ENCODE measurements at places on chromosomes 16 and 17.

DNA sequence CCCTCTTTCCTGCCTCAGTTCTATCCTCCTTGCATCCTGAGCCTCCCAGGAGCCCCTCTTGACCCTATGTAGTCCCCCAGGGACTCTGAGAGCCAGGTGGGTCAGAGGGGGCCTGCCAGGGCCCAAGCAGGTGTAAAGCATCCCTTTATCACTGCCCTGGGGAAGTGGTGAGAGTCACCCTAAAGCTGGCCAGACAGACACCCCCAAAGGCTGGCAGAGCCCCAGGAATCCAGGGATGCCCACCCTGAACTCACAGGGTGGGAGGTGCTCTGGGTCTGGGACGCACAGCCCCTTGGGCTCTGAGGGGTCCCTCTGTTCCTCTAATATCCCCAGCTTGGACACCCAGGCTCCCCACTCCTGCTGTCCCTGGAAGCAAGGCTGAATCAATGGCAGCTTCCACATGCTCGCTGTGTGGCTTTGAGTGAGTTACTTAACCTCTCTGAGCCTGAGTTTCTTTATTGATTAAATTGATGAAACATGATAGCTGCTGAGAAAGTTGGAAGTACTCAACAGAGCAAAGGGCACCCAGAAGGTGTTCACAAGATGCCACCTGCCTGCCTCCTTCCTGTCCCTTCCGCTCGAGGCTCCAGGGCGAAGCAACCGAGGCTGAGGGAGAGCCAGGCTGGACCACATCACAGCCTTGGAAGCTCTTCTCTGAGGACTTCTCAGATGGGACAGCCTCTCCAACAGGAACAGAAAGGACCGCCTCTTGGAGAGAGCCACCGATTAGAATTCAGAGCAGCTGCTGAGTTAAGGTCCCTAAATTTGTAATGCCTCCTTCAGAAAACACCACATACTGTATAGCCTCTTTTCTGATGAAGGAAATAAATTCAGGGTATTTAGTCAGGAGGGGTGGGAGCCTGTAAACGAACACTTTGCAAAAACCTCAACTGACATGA is 67.1 kb upstream of the DOC2B start:
- DNase-seq, result no peak

- no peak for DNase-seq
Measured at GRCh38 chr17:72446525-72447250, 325.9 kb downstream of the SOX9 start.

DNA sequence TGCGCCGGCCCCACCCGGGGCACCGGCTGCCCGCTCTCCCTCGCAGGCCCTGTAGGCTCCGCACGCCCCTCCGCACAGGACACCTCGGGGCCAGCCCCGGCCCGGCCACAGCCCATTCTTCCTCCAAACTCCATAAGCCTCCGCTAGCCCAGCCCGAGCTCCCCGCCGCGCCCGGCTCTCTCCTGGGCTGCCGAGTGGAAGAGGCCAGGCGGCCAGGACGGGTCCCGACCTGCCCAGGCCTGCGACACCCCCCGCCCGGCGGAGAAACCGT is 397 bp downstream of the NCOR1 start:
- peak; percentile 62 for DNase-seq

DNA sequence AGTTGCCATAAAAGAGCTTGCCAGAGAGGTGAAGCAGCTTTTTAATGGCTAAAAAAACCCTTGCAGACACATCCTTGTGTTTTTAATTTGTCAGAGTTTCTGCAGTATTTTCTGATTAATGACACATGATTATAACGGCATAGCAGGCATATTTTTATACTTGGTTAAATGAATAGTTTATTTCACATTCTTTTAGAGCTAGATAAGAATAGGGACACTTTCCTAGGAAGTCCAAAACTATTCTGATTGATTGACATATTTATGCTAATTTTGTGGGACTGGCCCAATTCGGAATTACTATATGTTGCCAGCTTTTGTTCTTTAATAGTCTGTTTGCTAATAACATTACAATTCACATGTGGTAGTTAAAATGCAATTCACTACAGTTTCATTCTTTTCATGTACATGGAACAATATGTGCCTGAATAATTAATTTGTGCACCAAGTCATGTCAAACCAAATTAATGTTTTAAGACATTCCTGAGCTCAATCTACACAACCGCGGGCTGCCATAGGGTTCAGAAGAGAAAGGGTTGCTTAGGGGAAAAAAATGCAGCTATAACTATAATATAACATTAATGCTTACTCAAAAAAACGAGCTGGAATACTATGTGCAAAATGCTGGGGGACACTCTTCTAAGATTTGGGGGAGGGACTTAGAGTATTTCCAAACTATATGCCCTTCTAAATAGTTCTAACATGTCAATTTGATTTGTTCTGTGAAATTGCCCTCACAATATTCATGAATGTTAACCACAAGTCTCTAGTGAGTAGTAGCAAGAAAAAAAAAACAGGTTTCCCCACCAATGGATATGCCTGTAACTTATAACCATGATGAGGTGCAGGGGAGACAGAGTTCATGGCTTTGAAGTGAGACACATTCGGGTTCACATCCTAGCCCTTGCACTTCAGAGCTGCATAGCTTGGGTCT is 305.4 kb downstream of the CEP112 start:
- DNase-seq, result no peak

- DNase-seq, result peak; percentile 83
Measured at GRCh38 chr17:76537578-76538280, at the start of gene CYGB. Gene CYGB (minus strand): TSS chr17:76537709. CDS start chr17:76537542, 167 bp downstream.

- DNase-seq, result no peak
Measured at GRCh38 chr17:77269696-77270681, 129.2 kb downstream of the SEC14L1 start.

GRCh38 chr16:56643833-56644232 is 5.4 kb downstream of the MT1A start:
- DNase-seq, result no peak

GRCh38 chr17:82236142-82236971 is 7.5 kb downstream of the SLC16A3 start:
- peak; percentile 77 for DNase-seq

- no peak for DNase-seq
Measured at GRCh38 chr17:52357854-52358253, 199.3 kb upstream of the CA10 start.

- DNase-seq, result peak; percentile 19
Measured at GRCh38 chr16:3487521-3488410, 7.5 kb downstream of the C16orf90 start.

GRCh38 chr16:10685709-10686108 is 9.0 kb downstream of the TEKT5 start:
- DNase-seq, result no peak

- DNase-seq, result peak; percentile 76
Measured at GRCh38 chr16:67430977-67431774, at the start of gene HSD11B2. Gene HSD11B2 (plus strand): TSS chr16:67431121. CDS start chr16:67431249, 128 bp downstream.

DNA sequence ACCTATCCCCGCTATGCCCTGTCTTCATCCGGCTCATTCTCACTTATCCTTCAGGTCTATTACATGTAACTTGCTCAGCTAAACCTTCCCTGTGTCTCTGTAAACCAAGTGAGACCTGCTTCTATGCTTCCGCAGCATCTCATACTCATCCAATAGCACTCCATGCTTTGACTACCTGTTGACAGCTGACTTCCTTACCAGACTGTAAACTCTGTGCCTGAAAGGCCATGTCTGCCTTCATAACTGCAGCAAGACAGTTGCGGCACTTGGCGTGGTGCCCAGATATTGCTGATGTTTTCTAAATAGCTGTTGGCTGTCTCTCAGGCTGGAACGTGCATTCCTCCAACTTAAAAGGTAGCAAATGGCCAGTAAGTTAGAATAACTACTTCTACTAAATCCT is 1.8 kb upstream of the OR1E1 start:
- no peak for DNase-seq

GRCh38 chr17:21508211-21508610 is 132.1 kb downstream of the KCNJ12 start:
- no peak for DNase-seq

- DNase-seq, result peak; percentile 84
Measured at GRCh38 chr17:77882481-77883212, 75.9 kb upstream of the TNRC6C start.

- peak; percentile 67 for DNase-seq
Measured at GRCh38 chr17:40526668-40527067, 25.2 kb upstream of the TNS4 start.

- no peak for DNase-seq
Measured at GRCh38 chr17:395179-395578, 42.6 kb upstream of the RPH3AL start.

GRCh38 chr17:79280866-79281572 is 206.4 kb downstream of the ENGASE start:
- DNase-seq, result no peak

- no peak for DNase-seq
Measured at GRCh38 chr17:70099884-70100283, 24.9 kb downstream of the KCNJ16 start.

DNA sequence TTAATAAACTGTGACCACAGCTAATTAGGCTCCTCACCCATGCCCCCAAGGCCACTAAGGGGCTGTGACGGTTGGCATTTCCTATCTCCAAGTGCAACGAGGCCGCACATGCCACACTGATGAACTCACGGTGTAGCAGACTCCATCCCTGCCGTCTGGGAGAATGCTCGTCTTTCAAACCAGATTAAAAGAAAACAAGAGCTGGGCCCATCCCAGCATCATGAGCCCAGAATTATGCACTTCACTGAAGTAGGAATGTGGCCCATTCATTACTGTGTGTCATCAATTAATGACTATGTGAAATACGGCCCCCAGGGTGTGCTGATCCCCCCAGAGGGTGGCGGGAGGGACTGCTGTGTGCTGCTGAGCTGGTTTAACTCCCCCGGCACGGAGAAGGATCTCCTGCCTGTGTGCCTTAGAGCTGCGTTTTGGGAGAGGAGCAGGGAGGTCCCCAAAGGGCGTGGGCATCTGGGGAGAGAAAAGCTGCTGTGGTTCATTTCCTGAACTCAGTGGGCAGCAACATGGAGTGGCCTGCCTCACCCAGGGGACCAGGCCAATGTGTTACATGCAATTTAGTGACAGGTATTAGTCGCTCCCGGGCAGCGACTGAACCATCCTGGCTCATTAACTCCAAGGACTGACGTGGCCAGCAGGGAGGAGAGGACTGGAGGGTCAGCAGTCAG is 194.5 kb downstream of the FOXL1 start:
- DNase-seq, result no peak

GRCh38 chr17:68424861-68425260 is 32.4 kb downstream of the WIPI1 start:
- no peak for DNase-seq

DNA sequence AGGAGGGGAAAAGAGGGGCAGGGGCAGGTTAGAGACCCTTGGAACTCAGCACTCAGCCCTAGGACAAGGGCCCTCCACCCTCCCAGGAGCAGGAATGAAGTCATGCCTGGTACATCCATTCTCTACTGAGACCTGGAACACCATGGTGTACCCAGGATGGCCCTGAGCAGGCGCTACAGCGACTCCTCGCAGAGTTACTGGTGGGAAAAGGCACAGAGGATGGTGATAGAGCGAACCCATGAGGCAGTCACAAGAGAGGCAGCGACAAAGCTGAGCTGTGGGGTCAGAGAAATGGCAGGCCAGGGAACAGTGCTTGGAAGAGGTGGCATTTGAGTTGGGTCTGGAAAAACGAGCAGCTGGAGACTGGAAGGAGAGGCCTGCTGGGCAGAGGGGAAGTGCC is 37.5 kb downstream of the SRCIN1 start:
- DNase-seq, result no peak

DNA sequence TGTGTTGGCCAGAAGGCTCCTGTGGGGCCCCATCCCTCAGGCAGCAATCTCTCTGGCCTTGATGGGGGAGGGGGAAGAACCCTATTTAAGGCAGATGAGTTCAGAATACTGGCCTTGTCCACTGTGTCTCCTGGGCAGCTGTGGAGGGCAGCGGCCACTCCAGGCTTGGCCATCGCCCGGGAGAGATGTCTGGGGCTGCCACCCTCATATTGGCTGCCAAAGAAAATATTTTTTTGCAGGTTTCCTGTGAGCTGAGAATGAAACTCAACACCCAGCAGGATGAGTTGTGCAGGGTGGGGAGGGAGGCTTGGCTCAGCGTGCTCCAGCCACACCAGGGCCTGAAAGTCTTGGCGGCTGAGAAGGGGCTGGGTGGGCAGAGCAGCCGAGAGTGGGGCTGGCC is 14.4 kb upstream of the TIMP2 start:
- DNase-seq, result no peak

GRCh38 chr16:3536271-3536731 is 35.5 kb downstream of the CLUAP1 start:
- DNase-seq, result no peak
